ENCODE measurements at places on chromosomes 7 and 10.

- no peak for DNase-seq
Observed at GRCh38 chr10:116772909-116773705, 30.7 kb upstream of the HSPA12A start.

DNA sequence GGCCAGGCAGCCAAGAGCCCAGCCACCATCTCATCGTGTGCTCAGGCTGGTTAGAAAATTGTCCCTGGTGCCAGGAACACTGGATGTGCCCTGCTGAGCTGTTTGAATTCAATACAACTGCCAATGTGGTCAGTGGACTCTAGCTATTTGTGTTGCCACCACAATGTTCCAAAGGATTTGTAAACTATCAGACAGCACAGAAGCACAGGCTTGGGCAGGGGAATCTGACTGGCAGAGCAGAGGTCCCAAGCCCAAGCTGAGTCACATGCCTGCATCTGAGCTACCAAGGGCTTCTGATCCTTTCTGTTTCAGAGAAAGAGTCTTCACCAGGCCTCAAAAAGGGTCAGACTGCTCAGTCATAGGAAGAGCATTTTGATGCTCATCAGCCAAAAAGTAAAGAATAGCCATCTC lies 232.1 kb upstream of the SEMA3C start:
- no peak for DNase-seq

DNA sequence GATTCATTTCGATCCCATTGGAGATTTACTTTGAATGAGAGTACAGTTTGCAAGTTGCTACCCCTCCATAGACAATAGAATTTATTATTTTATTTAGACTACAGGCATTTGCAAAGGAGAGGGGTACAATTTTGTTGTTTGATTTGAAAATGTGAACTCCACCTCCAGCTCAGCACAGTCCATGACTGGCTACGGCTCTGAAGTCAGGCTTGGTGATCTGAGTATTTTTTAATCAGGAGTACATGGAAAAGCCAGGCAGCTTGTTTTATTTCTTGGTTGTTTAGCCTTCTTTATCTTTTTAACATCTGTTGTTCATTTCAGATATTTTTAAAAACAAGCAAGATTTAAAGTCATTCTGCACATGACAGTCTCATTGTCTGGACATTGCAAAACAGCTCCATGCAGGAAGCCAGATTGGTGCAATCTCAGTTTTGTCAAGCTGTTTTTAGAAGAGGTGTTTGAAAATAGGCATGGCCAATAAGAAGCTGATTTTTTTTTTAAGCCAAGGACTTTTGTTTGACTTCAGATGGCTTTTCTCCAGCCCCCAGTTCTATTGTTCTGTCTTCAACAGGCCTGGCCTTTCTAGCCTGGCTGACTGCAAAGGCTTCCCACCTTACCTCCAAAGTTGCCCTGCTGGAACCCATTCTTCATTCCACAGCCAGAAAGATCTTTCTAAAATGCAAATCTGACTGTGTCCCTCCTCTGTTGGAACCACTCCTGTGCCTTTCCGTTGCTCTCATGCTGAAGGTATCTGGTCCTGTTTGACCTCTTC lies 12.2 kb downstream of the PLXDC2 start:
- DNase-seq, result no peak

- DNase-seq, result no peak
Observed at GRCh38 chr10:124351481-124352220, 67.1 kb downstream of the OAT start.

GRCh38 chr7:132352800-132353199 lies 223.5 kb downstream of the PLXNA4 start:
- DNase-seq, result no peak

- no peak for DNase-seq
Observed at GRCh38 chr10:5518143-5518542, 6.6 kb upstream of the CALML3 start.

GRCh38 chr10:15140698-15141097 lies 27.8 kb downstream of the NMT2 start:
- no peak for DNase-seq

GRCh38 chr10:58820861-58821751 lies 308.4 kb downstream of the BICC1 start:
- DNase-seq, result no peak

- no peak for DNase-seq
Observed at GRCh38 chr7:131354390-131354789, 26.7 kb downstream of the MKLN1 start.

- DNase-seq, result no peak
Observed at GRCh38 chr7:105853931-105854419, 22.4 kb downstream of the ATXN7L1 start.

DNA sequence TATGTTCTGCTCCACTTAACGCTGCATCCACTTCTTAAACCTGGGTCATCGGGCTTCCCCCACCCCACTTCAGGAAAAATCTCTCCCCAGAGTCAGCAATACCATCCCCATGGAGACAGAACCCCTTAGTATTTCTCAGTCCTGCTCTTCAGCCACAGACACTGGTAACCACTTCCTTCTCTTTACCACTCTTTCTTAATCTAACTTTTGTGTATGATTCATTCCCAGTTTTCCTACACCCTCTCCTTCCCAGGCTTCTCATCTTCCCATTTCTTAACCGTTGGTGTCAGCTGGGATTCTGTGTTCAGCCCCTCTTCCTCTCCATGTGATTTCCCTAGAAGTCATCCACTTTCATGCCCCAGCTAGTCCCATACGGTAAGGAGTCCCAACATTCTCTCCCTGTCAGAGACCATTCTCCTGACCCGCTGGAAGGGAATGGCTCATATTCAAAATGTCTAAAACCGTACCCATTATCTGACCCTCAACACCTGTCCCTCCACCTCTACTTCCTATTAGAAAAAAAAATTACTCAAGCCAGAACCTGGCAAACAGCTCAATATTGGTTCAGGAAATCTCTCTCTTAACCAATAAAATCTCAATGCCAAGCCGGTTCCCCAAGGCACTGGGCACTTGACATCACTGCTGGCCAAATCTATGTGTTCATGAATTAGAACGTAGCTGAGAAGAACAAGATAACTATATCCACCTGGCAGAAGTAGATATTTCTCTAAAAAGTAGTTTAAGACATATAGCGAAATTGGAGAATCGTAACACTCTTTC lies 89.4 kb downstream of the DGKI start:
- no peak for DNase-seq

DNA sequence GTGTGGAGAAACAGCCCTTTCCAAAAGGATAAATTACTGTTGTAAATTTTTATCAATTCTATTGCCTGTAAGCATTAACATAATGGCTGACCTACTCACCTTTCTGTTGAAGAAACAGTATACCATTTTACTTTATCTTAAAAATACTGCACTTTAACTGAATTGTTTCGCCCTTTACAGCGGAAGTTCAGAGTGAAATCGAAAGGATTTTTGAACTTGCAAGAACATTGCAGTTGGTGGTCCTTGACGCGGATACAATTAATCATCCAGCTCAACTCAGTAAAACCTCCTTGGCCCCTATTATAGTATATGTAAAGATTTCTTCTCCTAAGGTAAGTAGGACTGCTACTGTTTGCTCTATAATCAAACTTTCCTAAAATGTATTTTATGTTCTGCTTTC lies 117.5 kb downstream of the NSUN6 start:
- no peak for DNase-seq

GRCh38 chr10:112906945-112907344 lies 43.1 kb upstream of the TCF7L2 start:
- no peak for DNase-seq

- no peak for DNase-seq
Observed at GRCh38 chr7:74272305-74273038, 16.7 kb upstream of the CLIP2 start.
